ENCODE measurements at places on chromosomes 1 and 21.

DNA sequence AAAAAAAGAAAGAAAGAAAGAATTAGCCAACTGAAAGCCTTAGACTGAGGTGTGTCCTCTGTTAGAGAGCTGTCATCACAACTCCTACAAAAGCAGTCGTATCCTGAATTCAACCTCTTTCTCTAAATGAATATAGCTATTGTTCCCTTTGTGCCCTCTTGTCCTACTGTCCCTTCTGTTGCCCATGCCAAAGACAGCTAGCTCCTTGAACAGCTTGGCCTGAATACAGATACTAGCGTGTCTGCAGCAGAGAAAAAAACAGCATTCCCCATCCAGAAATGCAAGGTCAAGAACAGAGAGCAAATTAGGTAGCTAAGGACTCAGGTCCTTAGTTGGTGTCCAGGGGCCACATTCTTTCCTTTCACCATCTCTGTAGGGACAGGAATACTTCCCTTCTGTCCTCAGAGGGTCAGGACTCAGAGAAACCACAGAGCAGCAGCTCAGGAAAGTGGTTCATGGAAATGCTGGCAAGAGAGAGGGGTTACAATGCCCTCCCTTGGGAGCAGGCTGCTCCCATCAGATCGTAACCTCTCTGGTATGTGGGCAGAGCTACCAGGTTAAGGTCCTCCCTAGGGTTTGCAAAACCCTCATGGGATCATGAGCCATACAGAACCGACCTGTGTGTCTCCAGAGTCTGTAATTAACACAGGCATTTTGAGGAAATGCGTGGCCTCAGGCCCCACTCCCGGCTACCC is 1.8 kb upstream of the ZBTB48 start:
- H3K4me3 ChIP-seq = peak overlapping the region; percentile 59
- H3K36me3 ChIP-seq = no peaks in the 10 kb centered on the region
- peaks cover under 1% of the 10 kb centered on the region for H3K27me3 ChIP-seq
- no peak for DNase-seq
- H3K4me1 ChIP-seq = peaks cover 30% of the 10 kb centered on the region

DNA sequence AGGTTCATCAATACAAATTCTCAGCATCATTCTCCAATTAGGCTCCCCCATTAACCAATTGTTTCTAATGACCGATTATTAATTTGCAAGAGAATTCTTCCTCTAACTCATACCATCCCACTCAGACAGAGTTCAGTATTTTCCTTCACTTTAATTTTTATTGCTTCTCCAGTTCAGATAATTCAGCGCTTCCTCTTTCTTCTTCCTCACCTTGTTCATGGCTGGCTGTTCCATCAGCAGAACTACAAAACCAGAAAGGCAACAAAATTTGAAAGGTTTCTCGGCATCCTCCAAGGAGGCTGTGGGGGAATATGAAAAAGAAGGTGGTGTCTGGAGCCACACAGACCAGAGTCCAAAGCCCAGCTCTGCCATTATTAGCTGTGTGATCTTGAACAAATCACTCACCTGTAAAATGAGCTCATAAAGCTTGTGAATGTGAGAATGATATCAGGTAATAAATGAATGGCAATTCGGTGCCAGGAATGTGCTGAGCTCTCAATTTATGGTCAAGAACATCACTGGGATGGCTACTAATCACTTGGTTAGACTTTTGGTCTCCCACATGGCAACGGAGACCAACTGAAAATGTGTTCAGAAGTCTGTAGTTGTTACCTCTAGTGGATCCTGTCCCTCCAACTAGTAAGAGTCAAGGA is 11.7 kb upstream of the ZNF436 start:
- no peak overlapping the region for H3K27ac ChIP-seq
- DNase-seq = no peak
- H3K27me3 ChIP-seq = no peaks in the 10 kb centered on the region
- no peaks in the 10 kb centered on the region for H3K36me3 ChIP-seq

GRCh38 chr1:10755970-10756521 is 40.4 kb downstream of the CASZ1 start:
- H3K27ac ChIP-seq = no peak overlapping the region
- H3K36me3 ChIP-seq = no peaks in the 10 kb centered on the region

DNA sequence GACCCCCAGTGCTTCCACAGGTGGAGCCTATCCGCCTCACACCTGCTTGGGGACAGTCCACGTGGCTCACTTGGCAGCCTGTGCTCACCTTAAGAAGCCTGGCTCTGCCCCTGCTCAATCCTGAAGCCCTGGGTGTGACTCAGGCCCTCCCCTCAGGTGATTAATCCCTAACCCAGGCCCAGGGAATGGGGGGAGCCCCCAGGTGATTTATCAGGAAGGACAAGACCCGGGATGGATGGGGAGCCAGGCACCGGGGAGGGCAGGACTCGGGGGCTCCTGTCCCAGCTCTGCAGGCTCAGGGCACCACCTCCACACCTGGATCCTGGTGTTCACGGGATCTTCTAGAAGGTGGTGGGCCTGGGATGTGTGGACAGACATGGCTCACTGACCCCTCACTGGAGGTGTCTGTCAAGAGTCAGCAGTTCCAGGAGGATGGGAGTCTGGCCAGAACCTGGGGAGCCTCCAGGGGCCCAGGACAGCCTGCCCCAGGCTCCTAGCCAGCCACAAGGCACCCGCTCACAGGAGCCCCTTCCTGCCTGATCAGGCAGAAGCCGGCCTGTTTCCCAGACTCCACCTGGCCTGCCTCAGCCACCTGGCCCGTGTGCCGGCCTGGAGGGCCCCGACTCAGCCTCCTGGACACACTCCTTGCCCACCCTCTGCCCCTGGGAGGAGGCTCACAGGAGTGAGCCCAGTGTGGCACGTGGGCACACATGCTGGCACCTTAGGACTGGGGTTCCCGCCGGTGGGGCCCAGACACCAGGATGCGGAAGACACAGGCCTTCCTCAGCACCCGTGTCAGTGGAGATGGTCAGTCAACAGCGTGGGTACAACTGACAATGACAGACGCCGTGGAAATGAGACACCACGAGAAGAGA is 38.6 kb upstream of the COL6A1 start:
- no peak overlapping the region for H3K27ac ChIP-seq
- no peak overlapping the region for H3K4me3 ChIP-seq
- no peaks in the 10 kb centered on the region for H3K4me1 ChIP-seq
- H3K36me3 ChIP-seq = no peaks in the 10 kb centered on the region
- no peak for DNase-seq

- H3K36me3 ChIP-seq = peaks cover 8% of the 10 kb centered on the region
- H3K27ac ChIP-seq = no peak overlapping the region
- DNase-seq = peak; percentile 55
- peaks cover 33% of the 10 kb centered on the region for H3K27me3 ChIP-seq
Observed at GRCh38 chr1:151130987-151131586, 15.3 kb downstream of the SEMA6C start.

DNA sequence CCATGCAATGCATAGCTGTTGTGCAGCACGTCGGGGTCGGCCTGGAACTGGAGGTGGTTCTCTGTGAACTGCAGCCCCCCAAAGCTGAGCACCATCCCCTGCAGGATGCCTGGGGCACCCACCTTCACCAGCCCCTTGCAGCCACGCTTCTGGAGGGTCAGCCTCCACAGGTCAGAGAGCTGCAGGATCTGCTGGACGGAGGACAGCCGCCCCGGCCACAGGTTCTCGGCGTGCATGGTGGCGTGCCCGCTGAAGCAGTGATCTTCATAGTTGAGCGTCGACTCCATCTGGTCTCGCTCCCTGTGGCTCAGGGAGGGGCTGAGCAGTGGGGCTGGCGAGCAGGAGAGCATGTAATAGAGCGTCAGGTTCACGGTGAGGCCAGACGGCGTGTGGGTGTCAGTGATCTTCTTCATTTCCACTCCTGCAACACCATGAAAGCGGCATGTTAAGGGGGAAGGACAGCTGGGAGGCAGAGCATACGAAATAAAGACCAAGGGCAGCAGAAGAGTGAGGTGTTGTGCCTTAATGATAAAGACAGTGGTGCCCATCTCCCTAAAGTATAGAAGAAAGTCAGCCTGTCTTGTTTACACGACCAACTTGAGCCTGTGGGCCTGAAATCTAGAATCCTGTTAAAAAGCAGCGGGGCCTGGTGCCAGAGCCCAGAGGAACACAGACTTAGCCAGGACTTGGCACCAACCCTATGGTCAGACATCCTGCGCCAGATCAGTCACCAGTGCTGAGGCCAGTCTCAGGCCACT is 3.0 kb downstream of the KIAA2013 start:
- H3K27me3 ChIP-seq = no peaks in the 10 kb centered on the region
- no peak for DNase-seq
- H3K4me3 ChIP-seq = peak overlapping the region; percentile 85

DNA sequence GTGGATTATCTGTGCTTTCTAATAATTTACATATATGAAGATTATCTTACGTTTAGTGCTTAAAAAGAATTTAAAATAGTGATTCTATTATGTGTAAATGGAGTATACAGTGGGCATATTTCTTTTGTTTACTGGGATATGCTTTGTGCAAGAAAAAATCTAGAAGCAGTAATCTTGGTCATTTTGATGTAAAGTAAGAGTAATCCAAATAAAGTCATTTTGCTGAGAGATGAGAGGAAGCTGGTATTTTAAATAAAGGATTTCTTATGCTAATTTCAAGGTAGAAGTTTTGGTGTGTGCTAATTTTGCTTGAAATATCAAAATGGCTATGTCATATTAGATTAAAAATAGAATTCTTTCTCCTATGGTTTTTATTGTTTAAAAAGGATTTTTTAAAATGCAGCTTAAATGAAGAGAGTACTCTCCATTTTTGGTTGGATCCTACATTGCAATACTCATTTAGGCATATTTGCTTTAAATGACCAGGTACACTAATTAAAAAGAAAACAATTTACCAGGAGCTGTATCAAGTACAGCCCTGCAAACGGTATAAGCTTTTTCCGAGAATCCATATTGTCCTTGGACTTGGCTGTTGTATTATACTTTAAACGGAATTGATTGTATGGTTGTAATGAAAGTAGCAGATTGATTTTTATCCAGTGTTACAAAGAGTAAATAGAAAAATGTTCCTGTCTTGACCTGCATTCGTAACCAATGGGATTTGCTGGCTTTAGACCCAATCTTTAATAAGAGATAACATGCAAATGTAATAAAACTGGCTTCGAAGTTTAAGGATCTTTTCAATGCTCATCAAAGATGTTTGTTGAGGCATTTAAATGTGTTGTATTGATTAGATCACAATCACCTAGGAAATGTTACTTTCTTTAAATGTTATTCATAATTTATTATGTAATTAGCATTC is 574.7 kb downstream of the USP25 start:
- peaks cover 56% of the 10 kb centered on the region for H3K4me1 ChIP-seq
- no peak for DNase-seq
- no peak overlapping the region for H3K27ac ChIP-seq
- no peaks in the 10 kb centered on the region for H3K27me3 ChIP-seq
- H3K4me3 ChIP-seq = peak overlapping the region; percentile 14

GRCh38 chr1:78114034-78114956 is 68.5 kb downstream of the GIPC2 start:
- no peak overlapping the region for H3K4me3 ChIP-seq
- no peaks in the 10 kb centered on the region for H3K4me1 ChIP-seq
- H3K27ac ChIP-seq = no peak overlapping the region

DNA sequence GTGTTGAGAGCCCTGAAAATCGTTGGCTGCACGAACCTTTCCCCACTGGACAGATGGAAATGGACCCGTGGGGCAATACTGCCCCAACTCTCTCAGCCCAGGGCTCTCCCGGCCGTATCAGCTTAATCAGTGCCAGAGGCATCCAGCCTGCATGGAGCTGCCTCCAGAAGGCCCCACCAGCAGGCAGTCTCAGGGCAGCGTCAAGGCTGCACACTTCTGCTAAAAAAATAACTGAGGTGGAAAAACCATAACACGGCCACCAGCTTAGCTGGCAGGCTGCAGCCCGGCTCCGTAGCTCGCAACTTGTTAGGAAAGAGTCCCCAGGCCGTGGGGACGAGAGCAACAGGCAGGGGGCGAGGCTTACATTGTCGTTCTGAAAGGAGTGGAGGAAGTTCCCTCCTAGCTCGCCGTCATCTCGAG is 27.9 kb downstream of the MRPL37 start:
- peaks cover 9% of the 10 kb centered on the region for H3K27me3 ChIP-seq
- peaks cover 18% of the 10 kb centered on the region for H3K36me3 ChIP-seq
- H3K27ac ChIP-seq = peak overlapping the region; percentile 68
- peak overlapping the region; percentile 69 for H3K4me3 ChIP-seq
- peaks cover 45% of the 10 kb centered on the region for H3K4me1 ChIP-seq
- no peak for DNase-seq

DNA sequence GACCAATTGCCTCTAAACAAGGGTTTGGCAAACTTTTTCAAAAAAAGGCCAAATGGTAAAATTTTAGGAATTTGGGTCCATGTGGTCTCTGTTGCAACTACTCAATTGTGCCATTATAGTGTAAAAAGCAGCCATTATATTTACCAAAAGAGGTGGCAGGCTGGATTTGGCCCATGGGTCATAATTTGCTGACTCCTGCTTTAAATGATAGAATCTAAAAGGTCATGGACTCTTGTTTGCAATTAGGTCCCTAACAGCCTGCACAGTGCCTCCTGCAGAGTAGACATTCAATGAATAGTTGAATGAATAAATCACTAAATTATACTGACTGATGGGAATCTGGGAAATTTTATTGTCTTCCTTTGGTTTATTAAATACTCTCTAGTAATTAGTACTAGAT is 6.2 kb downstream of the BECN2 start:
- H3K4me1 ChIP-seq = no peaks in the 10 kb centered on the region
- no peaks in the 10 kb centered on the region for H3K36me3 ChIP-seq
- H3K4me3 ChIP-seq = no peak overlapping the region
- H3K27me3 ChIP-seq = no peaks in the 10 kb centered on the region

DNA sequence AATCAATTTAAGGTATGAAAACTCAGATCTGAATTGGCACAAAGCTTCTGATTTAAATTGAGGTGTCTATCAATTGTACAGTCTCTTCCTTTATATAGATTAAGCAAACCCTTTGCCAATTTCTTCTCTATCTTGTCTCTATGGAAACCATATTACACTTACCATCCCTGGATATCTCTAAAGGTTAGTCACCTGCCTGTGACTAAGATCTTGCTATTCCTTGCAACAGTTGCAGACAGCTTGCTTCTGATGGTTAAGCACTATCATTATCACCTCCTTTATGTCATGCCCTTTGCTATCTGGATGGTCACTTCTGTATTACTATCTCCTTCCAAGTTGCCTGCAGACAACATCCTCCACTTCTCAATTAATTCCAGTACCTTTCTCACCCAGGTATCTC is 998.6 kb upstream of the B3GALT2 start:
- no peak overlapping the region for H3K4me3 ChIP-seq
- no peak overlapping the region for H3K27ac ChIP-seq
- no peaks in the 10 kb centered on the region for H3K36me3 ChIP-seq
- H3K4me1 ChIP-seq = no peaks in the 10 kb centered on the region

- peaks cover 45% of the 10 kb centered on the region for H3K4me1 ChIP-seq
- no peaks in the 10 kb centered on the region for H3K36me3 ChIP-seq
- H3K27ac ChIP-seq = peak overlapping the region; percentile 96
- H3K4me3 ChIP-seq = peak overlapping the region; percentile 92
Observed at GRCh38 chr1:66929999-66930822, 5.4 kb downstream of the MIER1 start.

- no peaks in the 10 kb centered on the region for H3K36me3 ChIP-seq
- H3K4me3 ChIP-seq = no peak overlapping the region
- H3K27ac ChIP-seq = no peak overlapping the region
- no peaks in the 10 kb centered on the region for H3K4me1 ChIP-seq
- DNase-seq = no peak
- H3K27me3 ChIP-seq = no peaks in the 10 kb centered on the region
Observed at GRCh38 chr1:187936667-187937066, 1107.9 kb downstream of the PLA2G4A start.

All from neural crest cell (in vitro differentiated cells).